NCI-H187 treated with DMSO at 0.1 percent for 48 hours (cell line): ENCODE measurements at places on chromosomes 12 and 14.

GRCh38 chr14:100304825-100305323, 1.4 kb downstream of the SLC25A29 start:
- no peak for DNase-seq

GRCh38 chr12:20508359-20508758, 140.0 kb downstream of the PDE3A start:
- no peak for DNase-seq

- no peak for DNase-seq
These were observed 6.7 kb downstream of the PSEN1 start for GRCh38 chr14:73143003-73143402.

- DNase-seq, result peak; percentile 67
These were observed 28.5 kb downstream of the CCDC60 start for GRCh38 chr12:119363037-119363436.

DNA sequence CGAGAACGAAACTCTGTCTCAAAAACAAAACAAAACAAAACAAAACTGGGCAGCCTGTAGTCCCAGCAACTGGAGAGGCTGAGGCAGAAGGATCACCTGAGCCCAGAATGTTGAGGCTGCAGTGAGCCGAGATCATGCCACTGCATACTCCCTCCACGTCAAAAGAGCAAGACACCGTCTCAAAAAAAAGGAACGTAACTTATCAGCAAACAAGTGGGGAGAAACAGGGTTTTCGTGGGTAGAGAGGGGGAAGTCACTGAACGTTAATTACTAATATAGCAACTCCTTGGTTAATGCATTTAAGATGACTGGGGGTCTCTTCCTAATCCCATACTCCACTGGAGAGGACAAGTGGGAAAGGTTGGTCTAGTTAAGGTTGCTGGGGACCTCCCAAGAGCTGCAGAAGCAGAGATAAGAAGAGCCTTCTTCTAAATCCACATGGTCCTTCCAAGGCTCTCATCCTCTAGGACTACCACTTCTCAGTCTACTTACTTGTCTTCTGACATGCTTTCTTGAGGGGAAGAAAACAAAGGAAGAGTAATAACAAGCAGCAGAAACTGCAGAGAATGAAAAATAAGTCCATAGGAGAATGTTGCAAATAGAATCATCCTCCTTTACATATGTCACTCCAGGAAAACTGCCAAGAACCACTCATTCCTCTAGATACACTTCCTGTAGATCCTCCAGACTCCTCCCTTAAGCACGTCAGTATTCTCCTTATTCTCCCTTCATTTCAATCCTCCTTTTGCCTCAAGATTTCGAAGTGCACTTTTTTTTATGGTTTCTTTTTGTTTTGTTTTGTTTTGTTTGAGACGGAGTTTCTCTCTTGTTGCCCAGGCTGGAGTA, 5.8 kb downstream of the NUMB start:
- no peak for DNase-seq

DNA sequence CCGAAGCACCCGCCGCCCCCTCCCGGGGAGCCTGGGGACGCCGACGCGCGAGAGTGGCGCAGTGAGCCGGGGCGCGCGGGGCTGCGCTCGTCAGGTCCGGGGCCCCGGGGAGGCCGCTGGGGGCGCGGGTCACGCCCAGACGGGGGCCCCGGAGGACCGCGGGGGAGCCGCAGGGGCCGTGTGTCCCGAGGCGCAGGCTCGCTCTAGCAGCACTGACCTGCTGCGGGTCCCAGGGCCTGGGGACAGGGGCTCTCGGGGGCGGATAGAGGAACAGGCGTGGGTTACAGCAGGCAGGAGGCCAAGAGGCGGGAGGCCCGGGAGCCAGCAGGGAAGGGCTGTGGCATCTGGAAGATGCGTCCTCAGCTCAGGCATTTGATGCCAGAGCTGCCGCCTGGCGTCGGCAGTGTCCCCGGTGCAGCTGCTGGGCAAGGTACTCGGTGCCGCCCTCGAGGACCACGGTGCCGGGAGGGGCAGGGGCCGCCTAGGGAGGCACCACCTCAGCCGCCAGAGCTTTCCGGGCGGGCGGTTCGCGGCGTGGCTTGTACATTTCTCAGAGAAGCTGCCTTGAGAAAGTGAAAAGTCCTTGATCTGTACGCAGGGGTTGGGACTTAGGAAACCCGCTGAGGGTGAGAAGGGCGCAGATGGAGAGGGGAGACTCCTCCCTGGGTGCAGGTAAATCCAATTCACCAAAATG, 1.2 kb downstream of the WNT5B start:
- DNase-seq, result no peak

- peak; percentile 22 for DNase-seq
These were observed 20.8 kb downstream of the CKAP4 start for GRCh38 chr12:106226884-106227640.

DNA sequence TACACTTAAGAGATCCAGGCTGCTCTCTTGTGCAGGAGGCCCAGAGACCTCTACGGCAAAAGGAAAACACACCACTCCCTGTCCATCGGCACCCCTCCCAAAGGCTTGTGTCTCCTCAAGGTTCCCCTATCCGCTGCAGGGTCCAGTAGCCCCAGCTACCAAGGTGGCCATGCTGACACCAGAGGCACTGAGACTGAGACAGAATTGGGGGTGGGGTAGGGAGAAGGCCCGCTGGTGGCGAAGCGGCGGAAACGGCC, 590 bp downstream of the DDIT3 start:
- no peak for DNase-seq

- DNase-seq, result no peak
These were observed 251.1 kb upstream of the CAND1 start for GRCh38 chr12:67018105-67018504.
